ENCODE measurements at places on chromosomes 3 and 15.
A peak's percentile ranks its signal among the peaks of the same experiment; 100 is the strongest.

GRCh38 chr3:189260556-189261493 is 89.1 kb downstream of the TPRG1 start:
- no peak for DNase-seq

GRCh38 chr3:28207000-28207733 is 34.3 kb upstream of the CMC1 start:
- DNase-seq = no peak

DNA sequence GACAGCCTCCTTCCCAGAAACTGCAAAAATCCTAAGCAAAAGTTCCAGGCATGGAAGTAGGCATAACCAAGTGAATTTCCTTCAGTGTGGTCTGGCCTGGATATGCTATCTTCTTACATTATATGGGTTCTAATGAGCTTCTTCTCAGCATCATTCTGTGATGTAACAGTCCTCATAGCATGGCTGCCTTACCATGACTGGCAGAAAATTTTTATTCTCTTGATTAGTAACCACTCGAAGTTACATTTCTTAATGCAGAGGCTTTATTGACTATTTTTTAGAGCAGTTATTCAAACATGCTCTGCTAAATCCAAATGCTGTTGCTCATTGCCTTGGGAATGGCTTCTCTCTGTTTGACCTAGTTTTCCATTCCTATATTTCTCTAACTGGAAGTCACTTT is 21.1 kb upstream of the CPNE4 start:
- no peak for DNase-seq

DNA sequence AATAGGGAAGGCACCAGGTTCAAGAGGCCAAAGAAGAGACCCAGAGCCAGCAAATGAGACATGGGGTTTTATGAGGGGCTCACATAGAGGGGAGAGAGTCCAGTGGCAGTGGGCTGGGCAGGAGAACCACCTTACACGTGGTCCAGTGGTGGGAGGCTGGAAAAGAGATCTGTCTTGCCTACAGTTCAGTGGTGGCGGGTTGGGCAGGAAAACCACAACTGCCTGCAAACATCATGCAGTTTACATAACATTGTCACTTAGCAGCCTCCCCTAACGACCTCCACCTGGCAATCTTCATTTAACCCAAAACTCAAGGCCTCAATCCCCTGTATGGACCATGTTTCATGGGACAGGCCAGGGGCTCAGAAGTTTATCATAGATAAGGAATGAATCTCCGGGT is 29.1 kb downstream of the CRYGS start:
- DNase-seq = no peak

DNA sequence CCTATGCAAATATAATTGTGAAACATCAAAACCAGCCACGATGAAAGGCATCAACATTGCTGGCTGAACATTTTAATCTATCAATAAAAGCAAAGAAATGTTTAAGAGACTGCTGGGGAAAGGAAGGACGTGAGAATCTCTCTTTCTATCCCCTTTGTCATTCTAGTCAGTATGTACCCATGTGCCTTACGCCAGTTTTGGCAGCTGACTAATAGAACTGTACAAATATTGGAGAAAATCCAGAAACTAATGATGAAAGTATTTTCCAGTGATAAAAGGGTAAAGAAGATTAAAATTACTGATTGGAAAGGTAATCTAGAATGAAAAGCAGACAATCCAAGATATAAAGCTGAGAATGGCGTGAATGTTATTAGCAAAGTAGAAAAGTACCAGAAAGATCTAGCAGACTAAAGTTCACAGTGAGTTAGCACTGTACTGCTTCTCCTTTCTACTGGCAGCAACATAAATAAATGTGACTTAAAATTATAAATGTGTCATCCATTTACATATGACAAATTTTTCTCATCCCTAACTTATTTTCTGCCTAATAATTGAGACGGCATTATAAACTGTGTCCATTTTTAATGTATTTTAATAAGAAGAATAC is 401.9 kb upstream of the CNTN4 start:
- DNase-seq = no peak

DNA sequence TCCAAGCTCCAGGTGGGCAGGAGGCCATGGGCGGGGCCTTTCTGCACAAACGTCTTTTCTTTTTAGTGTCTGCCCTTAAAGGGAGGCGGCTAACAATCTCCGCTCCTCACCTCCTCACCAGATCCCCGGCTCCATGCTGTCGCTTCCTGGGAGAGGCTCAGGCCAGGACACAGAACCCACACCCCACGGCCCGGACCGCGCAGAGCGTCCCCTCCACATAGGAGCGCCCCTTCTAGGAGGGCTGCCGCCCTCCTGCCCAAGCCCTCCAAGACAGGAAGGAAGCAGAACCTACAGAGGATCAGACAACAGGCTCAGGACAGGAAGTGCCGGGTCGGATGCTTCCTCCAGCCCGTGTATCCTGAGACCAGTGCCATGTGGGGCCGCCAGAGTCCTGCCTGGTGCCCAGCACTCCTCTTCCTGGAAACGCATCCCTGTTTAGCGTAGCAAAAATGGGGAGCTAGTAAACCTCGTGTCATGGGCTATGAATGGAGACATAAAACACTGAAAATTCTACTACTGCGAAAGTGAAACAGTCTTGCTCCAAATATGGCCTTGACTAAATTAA is 83.2 kb upstream of the ATP10A start:
- no peak for DNase-seq

GRCh38 chr15:55969582-55969981 is 23.8 kb downstream of the NEDD4 start:
- DNase-seq = no peak

- no peak for DNase-seq
These were observed 43.2 kb upstream of the FAM107A start for GRCh38 chr3:58620421-58620820.

GRCh38 chr15:78950343-78950742 is 5.5 kb upstream of the CTSH start:
- DNase-seq = no peak

DNA sequence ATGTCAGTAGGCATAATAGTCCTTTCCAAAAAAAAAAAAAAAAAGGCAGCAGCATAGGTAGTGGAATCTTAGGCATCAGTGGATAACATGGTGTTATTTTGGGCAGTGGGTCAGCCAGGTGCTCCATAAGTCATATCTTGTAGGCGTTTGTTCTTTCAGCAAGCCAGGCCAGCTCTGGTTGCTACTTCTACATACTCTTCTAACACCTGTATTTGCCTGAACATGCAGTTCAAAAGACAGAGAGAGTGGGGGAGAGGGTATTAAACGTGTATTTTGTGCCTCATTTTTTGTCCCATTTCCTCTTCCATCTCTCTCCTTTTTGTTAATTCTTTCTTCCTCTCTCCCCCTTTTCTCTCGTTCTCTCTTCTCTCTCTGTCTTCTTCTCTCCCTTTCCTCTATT is 110.4 kb downstream of the TPRG1 start:
- DNase-seq = no peak

- DNase-seq = peak; percentile 40
These were observed 1.6 kb downstream of the FBN1 start for GRCh38 chr15:48643776-48644466.

- peak; percentile 66 for DNase-seq
These were observed 546 bp downstream of the TRIM59 start for GRCh38 chr3:160448845-160449635.

Data from globus pallidus (tissue), 1 donor.